Stimulated activated CD8-positive, alpha-beta memory T cell treated with anti-CD3 and anti-CD28 coated beads, Interleukin-2, amount 100 ng/mL, for 1 hour (primary cell): ENCODE measurements at places on chromosomes 6 and 20.

DNA sequence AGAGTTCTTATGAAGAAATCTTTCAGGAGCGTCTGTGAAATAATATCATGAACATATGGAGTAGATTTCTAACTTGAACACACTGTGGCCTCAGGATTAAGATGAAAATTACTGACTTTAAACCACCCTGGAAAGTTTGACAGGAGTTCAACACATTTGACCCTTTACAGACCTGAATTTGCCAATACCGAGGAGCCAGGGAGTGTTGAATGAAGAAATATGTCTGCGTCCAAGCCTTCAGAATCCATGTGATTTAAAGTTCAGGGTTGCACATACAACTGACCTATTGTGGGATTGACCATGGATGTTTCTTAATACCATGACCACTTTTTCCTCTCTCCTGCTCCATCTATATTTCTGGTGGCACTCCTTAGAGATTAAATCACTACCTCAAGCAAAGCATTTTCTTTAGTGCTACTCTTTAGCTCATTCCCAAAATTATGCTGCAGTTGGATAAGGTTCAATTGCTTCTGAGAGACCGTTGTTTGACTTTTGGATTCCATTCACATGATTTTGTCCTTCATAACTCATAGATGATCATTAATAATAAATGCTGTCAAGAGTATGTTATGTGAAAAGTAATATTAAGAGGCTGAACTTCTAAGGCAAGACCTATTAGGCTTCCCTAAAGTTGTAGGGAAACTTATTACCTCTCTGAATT is 57.4 kb downstream of the PRL start:
- no peak for DNase-seq

GRCh38 chr20:334578-334977 is 9.2 kb downstream of the SOX12 start:
- no peak for DNase-seq

GRCh38 chr20:25054995-25055629 is 2.8 kb downstream of the ACSS1 start:
- no peak for DNase-seq

DNA sequence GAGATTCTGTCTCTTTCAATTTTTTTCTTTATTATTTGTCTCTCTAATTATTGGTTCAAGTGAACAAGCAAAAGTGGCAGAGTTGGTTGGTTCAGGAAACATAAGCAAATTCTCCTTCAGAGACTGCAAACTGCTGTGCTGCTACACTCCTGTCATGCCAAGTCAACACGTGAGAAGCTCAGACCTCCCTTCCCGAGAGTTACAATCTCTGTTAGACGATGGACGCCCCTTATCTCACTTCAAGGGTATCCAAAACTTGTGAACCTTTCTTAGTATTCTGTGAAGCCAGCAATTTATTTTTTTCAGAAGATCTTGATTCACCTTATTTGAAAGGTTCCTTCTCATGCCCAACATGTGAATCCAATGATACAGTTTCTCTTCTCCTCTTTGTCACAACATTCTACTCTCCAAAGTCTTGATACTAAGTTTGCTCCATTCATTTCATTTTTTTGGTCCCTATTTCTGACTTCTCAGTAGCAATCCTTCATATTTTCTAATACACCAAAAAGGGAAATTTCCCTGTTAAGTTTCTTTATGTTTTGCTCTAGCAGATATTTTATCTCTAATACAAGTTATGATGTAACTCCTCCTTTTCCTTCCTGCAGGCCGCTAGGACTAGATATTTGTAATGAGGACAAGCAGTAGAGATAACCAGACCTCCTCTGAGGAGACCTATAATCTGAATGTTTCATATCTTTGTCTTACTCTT is 448.8 kb upstream of the CITED2 start:
- no peak for DNase-seq

- no peak for DNase-seq
Measured at GRCh38 chr6:24829657-24830056, 30.9 kb upstream of the ARMH2 start.

GRCh38 chr6:9186148-9186547 is 750.8 kb upstream of the SLC35B3 start:
- no peak for DNase-seq

DNA sequence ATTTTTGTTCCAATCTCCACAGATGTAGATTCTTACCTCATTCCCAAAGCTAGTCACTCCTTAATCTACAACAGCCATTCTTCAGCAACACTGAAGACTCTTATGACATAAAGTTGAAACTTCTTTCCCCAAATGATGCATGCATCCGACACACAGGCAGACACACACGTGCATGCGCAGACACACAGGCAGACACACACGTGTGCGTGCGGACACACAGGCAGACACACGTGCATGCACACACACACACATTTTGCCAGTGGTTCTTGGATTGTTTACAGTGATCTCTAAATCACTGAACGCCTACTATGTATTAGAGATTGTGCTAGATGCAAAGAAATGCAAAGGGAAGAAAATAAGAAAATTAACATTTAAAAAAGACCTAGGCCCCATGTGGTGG is 9.0 kb upstream of the TRPC4AP start:
- DNase-seq = no peak

- no peak for DNase-seq
Measured at GRCh38 chr6:105550955-105551620, 148.2 kb upstream of the PREP start.

DNA sequence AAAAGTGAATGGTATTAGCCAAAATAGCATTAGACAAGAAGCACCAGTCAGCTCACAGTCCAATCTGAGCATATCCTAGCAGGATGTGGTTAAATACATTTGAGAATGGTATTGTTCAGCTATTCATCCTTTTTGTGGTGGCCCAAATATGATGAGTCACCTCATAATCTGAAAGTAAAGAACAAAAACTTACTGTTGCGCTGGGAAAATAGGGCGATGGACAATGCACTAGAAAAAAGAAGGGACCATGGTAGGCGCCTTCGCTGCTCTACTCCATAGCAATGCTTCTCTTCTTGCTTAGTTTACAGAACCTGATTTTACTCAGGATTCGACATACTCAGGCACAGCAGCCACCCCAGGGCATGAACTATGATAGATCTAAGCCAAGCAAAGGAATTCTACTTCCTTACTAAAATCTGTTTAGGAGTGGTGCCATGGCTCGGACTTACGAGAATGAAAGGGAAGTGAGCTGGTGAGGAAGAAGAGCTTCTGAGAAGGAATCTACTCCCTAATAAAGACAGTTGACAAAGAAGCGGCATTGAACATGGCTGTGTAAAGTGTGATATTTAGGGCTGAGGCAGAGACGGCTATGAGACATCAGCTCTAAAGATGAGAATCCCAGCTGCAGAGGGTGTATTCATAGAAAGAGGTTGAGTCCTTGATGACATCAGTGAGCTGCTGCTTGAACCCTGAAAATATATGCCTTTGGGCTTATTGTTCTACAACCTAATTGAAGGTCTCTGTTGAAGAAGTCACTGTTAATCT is 16.6 kb upstream of the FBXO9 start:
- DNase-seq = no peak

DNA sequence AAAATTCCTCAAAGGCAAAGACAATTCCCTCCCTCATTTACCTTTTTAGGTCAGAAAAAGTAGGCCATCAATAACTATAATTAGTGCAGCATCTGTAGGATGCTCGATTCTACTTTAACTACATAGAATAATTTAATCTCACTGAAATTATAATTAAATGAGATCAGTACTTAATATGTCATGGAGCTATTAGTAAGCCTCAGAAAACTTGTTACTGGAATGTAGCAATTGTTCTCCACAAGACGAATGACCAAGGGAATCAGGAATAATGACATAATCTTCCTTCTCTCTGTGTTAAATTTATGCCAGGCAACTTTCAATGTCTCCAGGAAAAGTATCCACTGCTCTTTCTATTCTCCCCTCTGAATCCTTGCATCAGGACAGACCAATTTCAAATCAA is 34.1 kb downstream of the SESN1 start:
- DNase-seq = no peak

- no peak for DNase-seq
Measured at GRCh38 chr6:29227235-29227634, 56.5 kb downstream of the OR2J2 start.

DNA sequence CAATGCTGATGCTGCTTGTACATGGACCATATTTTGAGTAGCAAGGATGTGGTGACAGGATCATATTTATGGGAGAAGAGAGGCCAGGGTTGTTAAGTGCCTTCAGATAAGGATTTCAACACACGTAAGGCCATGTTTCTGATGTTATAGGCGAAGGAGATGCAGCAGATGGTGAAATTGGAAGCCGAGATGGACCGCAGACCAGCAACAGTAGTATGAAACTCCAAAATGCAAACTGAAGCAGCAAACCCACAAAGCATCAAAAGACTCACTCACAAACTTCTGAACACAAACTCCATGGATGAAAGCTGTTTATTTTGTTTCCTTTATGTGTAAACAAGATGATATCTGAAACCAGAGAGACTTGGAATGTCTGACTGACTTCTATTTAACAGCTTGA is 35.6 kb upstream of the LAMP5 start:
- DNase-seq = no peak

GRCh38 chr20:709423-709822 is 33.8 kb upstream of the SCRT2 start:
- no peak for DNase-seq
